ENCODE measurements at places on chromosomes 4 and X. TPM values are rescaled to one million over a fixed set of nuclear protein-coding genes. Genes with fewer than 3 reads are reported as not detected.

DNA sequence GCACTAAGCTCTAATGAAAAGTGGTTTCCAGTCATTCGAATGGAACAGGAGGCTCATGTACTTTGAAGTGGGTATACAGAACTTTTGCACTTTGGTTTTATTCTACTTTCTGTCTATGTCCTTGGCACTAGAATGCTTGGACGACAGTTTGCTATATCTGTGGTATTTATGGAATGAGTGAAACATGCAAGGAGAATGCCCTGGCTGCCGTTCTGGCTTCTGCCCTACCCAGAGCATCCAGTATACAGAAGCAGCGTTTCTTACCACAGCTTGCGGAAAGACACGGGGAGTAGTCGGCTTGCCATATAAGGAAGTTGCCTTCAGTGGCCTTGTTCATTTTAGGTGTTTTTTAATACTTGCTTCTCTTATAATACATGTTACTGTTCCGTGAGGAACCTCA, 98.0 kb downstream of the TBL1X start:
- H3K4me3 ChIP-seq, result no peak overlapping the region
- H3K36me3 ChIP-seq, result peaks cover 10% of the 10 kb centered on the region
- no peak for DNase-seq
- no peaks in the 10 kb centered on the region for H3K27me3 ChIP-seq
- no peak overlapping the region for H3K27ac ChIP-seq

GRCh38 chrX:23631136-23631535, 36.2 kb upstream of the PRDX4 start:
- no peak for DNase-seq
- no peak overlapping the region for H3K27ac ChIP-seq
- H3K4me1 ChIP-seq, result no peaks in the 10 kb centered on the region
- H3K27me3 ChIP-seq, result peaks cover 1% of the 10 kb centered on the region
- no peak overlapping the region for H3K4me3 ChIP-seq

- no peak overlapping the region for H3K4me3 ChIP-seq
- no peaks in the 10 kb centered on the region for H3K4me1 ChIP-seq
- no peaks in the 10 kb centered on the region for H3K27me3 ChIP-seq
- no peak for DNase-seq
- no peaks in the 10 kb centered on the region for H3K36me3 ChIP-seq
Measured at GRCh38 chr4:135238940-135239339, 1037.4 kb upstream of the PABPC4L start.

DNA sequence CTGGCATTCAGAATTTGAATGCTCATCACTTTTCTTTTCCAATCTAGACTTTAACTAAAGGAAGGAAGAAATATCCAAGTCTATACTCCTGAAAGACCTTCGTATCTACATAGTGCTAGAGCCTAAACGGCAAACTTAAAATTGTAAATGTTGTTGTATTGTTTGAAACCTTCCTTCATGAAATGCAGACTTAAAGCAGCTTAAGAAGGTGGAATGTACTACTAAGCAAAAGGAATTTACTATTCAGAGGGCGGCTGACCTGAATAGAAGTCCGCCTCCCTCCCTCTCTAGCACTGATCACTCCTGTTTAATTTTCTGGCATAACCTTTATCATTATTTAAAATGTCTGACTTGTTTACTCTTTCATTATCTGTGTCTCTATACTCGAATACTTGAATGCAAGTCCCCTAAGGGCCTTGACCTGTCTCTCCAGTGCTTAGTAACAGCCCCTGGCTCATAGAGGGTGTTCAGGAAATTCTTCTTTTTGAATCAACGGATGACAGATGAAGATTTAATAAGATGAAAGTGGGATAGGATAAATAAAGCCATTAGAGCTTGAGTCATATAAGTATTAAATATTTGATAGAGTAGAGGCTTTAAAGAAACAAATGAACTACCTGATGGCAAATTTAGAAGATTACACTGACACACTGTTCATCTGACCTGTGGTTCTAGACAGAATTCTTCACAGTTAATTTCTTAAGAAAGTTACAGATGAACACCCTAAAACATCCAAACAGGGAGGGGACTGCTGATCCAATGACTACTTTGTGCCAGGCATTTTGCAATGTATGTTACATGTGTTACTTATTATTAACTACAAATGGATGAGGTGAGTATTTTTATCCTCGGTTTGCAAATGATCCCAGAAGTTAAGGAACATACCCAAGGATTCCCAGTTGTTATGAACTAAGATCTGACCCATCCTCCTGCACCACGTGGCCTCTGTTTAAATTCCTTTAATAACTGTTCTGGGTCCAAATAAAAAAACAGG, 20.2 kb upstream of the RBPJ start:
- peaks cover 16% of the 10 kb centered on the region for H3K4me1 ChIP-seq
- no peaks in the 10 kb centered on the region for H3K27me3 ChIP-seq
- H3K27ac ChIP-seq, result no peak overlapping the region
- H3K4me3 ChIP-seq, result no peak overlapping the region
- peaks cover 7% of the 10 kb centered on the region for H3K36me3 ChIP-seq

DNA sequence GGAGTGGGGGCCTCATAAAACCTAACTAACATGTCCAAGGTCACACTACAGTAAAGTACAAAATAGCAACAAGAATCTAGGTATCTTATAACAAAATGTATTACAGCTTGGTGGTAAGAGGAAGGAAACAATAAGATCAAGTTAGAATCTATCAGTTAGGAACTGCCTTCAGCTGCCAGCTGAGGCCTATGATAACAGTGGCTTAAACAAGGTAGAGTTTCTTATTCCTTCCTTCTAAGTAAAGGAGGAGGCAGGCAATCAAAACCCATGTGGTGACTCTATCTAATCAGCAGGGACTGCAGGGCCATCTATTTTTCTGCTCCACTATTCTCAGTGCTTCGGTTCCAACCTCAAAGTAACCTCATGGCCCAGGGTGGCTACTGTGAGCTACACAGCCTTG, 10.9 kb downstream of the SH3D19 start:
- H3K27ac ChIP-seq, result no peak overlapping the region
- no peak for DNase-seq

GRCh38 chrX:71545364-71545763, 12.5 kb downstream of the OGT start:
- no peaks in the 10 kb centered on the region for H3K27me3 ChIP-seq
- H3K27ac ChIP-seq, result no peak overlapping the region
- no peak for DNase-seq
- no peak overlapping the region for H3K4me3 ChIP-seq

- H3K36me3 ChIP-seq, result no peaks in the 10 kb centered on the region
- no peaks in the 10 kb centered on the region for H3K27me3 ChIP-seq
- H3K4me1 ChIP-seq, result peaks cover 3% of the 10 kb centered on the region
- no peak overlapping the region for H3K4me3 ChIP-seq
- no peak for DNase-seq
Measured at GRCh38 chr4:2443061-2443730, 24.4 kb downstream of the CFAP99 start.

DNA sequence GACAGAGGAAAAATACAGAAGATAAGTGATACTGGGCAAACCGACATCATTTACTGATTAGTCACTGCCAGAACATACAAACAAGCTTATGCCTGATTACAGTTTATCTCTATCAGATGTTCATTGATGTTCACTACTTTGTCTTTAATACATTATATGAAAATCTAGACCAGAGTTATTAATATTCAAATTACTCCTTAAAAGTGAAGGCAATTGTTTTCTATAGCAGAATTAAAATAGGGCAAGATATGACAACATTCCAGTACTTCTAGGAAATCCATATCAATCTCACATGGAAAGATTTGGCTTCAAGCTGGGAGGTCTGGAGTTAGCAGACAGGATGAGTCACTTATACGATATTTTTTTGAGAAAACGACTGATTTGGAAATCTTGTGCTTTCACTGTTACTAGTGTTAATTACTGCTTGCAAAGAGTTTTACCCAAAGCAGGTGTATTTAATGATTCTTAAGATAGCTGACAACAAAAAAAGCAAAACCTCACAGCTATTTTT, 31.8 kb downstream of the HPGD start:
- peaks cover 2% of the 10 kb centered on the region for H3K4me1 ChIP-seq
- H3K4me3 ChIP-seq, result no peak overlapping the region
- H3K27me3 ChIP-seq, result no peaks in the 10 kb centered on the region
- H3K36me3 ChIP-seq, result peaks cover 3% of the 10 kb centered on the region
- DNase-seq, result no peak

DNA sequence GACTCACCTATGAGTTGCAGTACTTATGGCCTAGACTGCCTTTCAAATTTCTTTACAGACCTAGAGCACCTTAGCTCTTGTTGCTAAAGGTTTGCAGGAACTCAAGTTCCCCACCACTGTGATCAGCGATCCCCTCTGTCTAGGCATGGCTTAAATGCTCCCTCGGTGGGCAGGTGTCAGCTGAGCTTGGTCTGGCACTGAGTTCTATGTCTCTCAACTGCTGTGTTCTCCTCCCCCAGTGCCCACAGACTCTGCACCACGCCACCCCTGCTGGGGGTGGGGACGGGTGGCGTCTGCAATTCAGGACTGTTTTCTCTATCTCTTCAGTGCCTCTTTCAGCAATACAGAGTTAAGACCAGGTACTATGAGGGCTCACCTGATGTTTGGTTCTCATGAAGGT, 30.5 kb downstream of the TMEM271 start:
- peaks cover 2% of the 10 kb centered on the region for H3K27me3 ChIP-seq
- no peak overlapping the region for H3K4me3 ChIP-seq
- H3K27ac ChIP-seq, result no peak overlapping the region
- H3K4me1 ChIP-seq, result no peaks in the 10 kb centered on the region
- no peak for DNase-seq

DNA sequence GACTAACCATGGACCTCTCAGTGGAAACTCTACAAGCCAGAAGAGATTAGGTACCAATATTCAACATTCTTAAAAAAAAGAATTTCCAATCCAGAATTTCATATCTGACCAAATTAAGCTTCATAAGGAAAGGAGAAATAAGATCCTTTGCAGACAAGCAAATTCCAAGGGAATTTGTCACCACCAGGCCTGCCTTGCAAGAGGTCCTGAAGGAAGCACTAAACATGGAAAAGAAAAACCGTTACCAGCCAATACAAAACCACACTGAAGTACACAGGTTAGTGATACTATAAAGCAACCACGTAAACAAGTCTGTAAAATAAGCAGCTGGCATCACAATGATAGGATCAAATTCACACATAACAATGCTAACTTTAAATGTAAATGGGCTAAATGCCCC, 156.6 kb downstream of the FAM13A start:
- no peak for DNase-seq
- peaks cover 14% of the 10 kb centered on the region for H3K27me3 ChIP-seq
- no peaks in the 10 kb centered on the region for H3K36me3 ChIP-seq
- no peaks in the 10 kb centered on the region for H3K4me1 ChIP-seq
- no peak overlapping the region for H3K27ac ChIP-seq
- H3K4me3 ChIP-seq, result no peak overlapping the region

GRCh38 chr4:153259661-153260060, 55.4 kb downstream of the TRIM2 start:
- no peak for DNase-seq
- no peak overlapping the region for H3K27ac ChIP-seq
- no peaks in the 10 kb centered on the region for H3K36me3 ChIP-seq
- no peaks in the 10 kb centered on the region for H3K4me1 ChIP-seq
- H3K27me3 ChIP-seq, result peaks cover 26% of the 10 kb centered on the region
- H3K4me3 ChIP-seq, result no peak overlapping the region

- no peak for DNase-seq
- peaks cover 1% of the 10 kb centered on the region for H3K4me1 ChIP-seq
- no peak overlapping the region for H3K4me3 ChIP-seq
Measured at GRCh38 chr4:16263056-16263455, 36.8 kb upstream of the TAPT1 start.

DNA sequence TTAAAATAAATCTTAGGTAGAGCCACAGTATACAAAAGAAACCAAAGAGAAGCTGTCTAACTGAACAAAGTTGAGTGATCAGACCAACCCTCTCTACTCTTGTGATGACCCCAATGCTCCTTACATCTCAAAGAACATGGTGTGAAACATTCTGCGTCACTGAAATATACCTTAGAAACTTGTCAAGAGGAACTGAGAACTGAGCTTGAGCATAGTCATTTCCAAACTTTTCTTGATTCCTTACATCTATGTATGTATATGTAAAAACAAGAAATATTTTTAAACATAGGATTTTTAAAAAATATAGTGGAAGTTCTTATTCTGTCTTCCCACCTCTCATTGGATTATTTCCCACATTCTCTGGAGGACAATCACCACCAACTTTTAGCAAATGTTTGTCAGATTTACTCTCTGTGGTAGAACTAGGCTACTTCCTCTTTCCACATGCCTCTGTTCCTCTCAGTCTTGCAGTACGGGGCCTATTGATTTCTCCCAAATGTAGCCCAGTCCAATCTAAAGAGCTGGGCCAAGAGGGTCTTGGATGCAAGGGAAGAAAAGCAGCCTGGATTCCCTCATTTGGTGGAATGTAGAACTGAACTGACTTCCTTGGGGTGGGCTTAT, 98.2 kb upstream of the HHIP start:
- no peaks in the 10 kb centered on the region for H3K27me3 ChIP-seq
- H3K4me3 ChIP-seq, result no peak overlapping the region
- H3K36me3 ChIP-seq, result no peaks in the 10 kb centered on the region
- H3K4me1 ChIP-seq, result no peaks in the 10 kb centered on the region
- no peak for DNase-seq

DNA sequence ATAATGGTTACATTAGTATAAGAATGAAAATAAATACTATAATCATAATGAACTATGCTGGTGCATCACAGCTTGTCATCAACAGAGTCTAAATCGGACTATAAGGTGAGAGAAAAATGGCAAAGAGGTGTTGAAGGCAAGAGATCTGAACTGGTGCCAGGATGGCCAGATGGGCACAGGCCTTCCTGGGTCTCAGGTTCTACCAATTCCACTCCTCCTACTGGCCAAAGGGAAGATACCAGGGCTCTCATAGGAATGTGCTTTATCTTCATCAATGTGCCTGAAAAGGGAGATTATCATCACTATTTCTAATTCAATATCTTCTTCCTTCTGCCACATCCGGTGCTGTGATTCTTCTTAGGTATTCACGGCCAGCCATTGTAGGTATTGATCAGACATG, 107.6 kb downstream of the GASK1B start:
- H3K4me3 ChIP-seq, result no peak overlapping the region
- H3K4me1 ChIP-seq, result no peaks in the 10 kb centered on the region
- no peak overlapping the region for H3K27ac ChIP-seq
- H3K27me3 ChIP-seq, result no peaks in the 10 kb centered on the region

GRCh38 chr4:122341886-122342285, 36.9 kb upstream of the ADAD1 start:
- H3K4me1 ChIP-seq, result no peaks in the 10 kb centered on the region
- DNase-seq, result no peak

DNA sequence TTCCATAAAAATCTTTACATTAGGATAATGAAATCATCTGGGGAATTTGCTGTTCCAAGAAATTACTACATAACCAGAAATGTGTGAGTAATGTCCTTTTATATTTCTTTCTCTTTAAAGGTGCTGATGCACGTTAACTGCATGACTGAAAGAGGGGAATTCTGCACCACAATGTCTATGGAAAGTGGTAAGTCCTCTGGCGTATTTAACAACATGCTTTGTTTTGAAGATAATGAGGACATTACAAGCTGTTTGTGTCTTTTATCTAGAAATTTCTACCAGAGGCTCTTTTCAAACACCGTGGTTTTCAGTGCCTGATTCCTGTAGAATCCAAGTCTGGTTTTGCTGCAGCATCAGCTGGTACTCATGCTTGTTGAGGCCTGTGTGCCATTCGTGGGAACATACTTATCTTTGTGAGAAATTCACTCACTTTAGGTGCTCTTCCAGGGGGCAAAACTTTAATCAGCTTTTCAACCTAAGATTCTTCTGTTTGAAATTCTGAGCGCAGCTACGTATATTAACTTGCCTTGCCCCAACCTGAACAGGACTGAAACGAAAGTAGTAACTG, 257.2 kb downstream of the PDHA2 start:
- no peaks in the 10 kb centered on the region for H3K27me3 ChIP-seq
- no peaks in the 10 kb centered on the region for H3K4me1 ChIP-seq
- no peak for DNase-seq
- H3K4me3 ChIP-seq, result no peak overlapping the region
- H3K36me3 ChIP-seq, result no peaks in the 10 kb centered on the region

TCEAL2 gene
- not detected for total RNA-seq

LDB2 gene
- total RNA-seq, result not detected

CD40LG gene
- 2.5 TPM for total RNA-seq

GLRA2 gene
- not detected for total RNA-seq

SERPINA7 gene
- total RNA-seq, result not detected

XPNPEP2 gene
- 0.67 TPM for total RNA-seq
